ENCODE measurements at places on chromosomes 3 and 15.

DNA sequence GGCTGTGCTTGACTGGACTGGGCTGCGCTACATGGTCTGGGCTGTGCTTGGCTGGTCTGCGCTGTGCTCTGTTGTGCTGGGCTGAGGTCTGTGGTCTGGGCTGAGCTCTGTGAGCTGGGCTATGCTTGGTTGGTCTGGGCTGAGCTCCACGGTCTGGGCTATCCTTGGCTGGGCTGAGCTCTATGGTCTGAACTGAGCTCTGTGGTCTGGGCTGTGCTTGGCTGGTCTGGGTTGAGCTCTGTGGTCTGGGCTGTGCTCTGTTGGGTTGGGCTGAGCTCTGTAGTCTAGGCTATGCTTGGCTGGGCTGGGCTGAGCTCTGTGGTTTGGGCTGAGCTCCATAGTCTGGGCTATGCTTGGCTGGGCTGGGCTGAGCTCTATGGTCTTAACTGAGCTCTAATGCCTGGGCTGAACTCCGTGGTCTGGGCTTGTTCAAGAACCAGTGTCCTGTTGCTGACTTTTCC is 92.0 kb downstream of the PLXNA1 start:
- DNase-seq = no peak

DNA sequence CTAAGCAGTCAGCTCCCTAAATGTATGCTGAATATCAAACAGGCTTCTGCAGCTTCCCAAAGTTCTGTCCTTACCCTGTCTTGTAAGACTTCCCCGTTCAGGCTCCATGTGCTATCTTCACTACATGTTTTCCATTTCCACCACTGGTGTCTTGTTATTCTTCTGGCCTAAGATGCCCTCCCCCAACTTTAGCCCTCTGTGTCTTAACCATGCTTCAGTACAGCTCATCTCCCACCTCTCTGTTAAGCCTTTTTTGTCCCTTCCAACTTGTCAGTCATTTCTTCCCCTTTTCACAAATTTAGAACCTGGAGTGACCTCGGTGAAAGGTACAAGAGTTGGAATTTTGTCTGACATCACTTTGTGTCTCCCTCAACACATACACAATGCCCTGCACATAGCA is 151.7 kb upstream of the TBL1XR1 start:
- DNase-seq = no peak

DNA sequence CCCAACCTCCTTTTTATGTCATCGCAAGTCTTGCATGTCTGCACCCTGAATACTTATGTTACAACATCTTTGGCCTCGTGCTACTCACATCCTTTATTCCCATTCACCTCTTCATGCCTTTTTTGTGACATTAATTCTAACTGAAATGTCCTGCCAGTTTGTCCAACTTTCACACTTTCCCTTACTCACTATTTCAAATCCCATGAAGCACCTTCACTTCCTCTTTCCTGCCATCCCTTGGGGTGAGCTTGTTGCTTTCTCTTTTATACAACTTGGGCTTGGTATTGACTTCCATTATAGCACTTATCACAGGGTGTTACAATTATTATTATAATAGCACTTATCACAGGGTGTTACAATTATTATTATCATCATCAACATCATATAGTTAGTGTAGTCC is 496.3 kb downstream of the NLGN1 start:
- no peak for DNase-seq

- no peak for DNase-seq
These were observed 37.1 kb downstream of the SEC22C start for GRCh38 chr3:42544492-42545283.

DNA sequence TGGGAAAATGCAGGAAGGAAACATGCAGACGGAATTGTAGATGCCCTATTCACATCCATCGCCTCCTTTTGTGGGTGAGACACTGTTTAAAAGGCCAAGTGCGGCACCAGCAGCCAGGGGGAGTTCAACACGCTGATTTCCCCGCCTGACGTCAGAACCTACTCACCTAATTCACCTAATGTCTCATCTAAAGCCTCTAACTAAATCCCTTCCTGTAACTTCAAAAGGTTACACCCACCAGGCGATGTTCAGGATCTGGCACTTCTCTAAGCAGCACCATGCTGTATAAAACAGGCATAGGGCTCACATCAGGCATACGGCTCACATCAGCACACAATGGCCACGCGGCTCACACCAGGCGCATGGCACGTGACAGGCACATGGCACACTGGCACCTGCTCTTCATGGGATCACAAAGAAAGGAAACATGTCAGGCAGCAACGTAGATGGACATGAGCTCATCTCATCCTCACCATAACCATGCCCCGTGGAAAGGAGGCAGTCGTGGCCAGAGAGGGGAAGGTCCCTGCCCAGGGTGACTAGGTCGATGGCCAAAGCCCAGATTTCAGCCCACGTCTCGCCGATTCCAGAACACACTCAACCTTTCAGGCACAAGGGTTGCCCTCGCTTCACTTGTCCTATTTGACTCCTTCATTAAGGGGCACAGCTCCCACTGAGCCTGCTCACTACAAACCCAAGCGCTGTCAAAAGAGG is 21.7 kb downstream of the XXYLT1 start:
- DNase-seq = no peak

DNA sequence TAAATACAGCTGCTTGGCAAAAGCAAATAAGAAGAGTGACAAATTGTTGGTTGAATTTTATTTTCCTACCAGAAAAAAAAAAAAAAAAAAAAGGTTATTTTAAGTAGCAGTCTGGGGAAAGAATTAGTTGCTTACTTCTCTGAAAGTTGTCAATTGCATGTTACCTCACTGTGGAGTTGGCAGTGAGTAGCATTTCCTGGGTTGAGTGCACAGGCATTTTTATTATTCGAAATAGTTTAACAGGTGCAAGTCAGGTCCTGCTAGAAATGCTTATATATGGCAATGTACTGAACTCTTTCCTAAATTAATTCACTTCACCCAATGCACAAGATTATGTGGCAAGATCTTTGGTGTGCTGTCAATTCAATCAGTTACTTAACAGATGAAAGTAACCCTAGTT is 680.6 kb downstream of the EPHA3 start:
- DNase-seq = no peak

GRCh38 chr3:30073040-30073439 is 533.4 kb upstream of the TGFBR2 start:
- DNase-seq = no peak

DNA sequence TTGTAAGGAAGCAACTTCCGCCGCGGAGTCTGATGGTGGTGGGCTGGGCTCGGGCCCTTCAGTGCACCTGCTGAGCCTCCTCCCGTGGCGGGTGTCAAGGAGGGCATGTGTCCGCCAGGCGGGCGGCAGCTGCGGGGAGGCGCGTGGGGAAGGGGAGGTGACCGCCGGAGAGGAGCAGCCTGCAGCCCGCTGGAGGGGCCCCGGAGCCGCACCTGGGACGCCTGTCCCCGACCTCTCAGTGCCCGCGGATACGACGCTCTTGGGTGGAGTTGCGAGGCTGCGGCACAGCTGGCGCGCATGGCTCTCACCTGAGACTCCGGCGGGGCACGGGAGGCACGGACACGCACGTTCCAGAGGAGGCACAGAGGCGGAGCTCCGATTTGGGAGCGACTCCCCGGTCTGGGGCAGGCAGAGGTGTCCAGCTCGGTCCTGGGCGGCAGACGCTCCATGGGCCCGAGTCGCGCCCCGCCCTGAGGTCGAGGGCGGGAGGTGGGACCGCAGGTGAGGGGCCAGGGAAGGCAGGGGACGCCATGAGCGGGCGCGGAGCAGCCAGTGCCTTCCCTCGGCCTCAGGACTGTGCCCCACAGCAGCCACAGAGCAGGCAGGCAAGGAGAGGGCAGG is 50.2 kb upstream of the PRR20G start:
- DNase-seq = no peak

DNA sequence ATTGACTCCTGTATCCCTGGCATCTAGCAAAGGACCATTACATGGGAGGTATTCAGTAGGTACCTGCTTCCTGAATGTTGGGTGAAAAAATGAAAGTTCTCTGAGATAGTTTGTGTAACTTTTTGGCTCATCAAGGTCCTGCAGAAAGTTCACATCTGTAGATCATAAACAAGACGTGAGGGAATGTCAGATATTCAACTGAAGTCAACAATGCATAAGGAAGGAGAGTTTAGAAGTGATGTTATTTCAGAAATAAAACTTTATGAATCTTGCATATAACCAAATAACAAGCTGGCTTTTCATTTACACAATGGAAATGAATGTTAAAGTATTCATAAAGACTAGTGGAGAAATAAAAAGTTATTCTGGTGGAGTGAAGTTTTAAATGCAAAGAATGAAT is 73.4 kb upstream of the RBMS3 start:
- DNase-seq = no peak

- no peak for DNase-seq
These were observed 24.3 kb downstream of the OXNAD1 start for GRCh38 chr3:16289144-16289889.

DNA sequence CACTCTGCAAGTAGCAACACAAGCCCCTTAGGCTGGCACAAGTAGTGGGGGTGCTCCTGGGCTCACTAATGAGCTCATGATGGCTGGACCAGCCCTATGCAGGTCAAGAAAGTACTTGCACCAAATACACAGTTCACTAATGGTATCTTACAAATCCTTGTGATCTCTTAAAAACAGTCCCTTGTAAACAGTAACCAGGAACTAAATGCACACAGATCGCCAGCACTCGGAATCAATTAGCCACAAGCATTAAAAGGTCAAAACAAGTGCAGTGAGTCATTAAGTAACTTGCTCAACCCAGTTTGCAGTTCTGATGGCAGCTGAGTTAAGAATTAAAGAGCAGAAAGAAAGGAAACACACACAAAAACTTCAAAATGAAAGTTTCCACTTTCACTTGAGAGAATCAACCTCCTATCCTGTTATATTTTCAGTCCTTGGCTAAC is 43.2 kb downstream of the ARHGEF3 start:
- peak; percentile 33 for DNase-seq

DNA sequence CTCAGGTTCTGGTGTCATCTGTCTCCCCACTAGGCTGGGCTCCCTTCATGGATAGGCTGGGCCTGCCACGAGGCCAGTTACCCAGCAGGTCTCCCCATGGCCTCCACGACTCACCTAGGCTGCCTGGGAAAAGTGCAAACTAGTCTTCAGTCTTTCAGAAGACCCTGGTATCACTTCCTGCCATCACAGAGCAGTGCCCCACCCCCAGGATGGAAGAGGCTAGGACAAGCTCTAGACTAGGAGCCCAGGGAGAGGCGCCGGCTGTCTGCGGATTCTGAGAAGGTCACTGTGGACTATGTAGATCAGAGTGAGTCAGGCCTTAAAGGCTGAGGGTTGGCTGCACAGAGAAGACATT is 63.7 kb downstream of the CORO2B start:
- no peak for DNase-seq

GRCh38 chr3:7789324-7789723 is 712.3 kb upstream of the LMCD1 start:
- no peak for DNase-seq

- DNase-seq = no peak
These were observed 353 bp downstream of the ATG3 start for GRCh38 chr3:112561484-112561733.

- no peak for DNase-seq
These were observed 138.8 kb downstream of the RBPMS2 start for GRCh38 chr15:64636556-64636955.

GRCh38 chr3:183233966-183234365 is 19.1 kb upstream of the B3GNT5 start:
- DNase-seq = no peak

DNA sequence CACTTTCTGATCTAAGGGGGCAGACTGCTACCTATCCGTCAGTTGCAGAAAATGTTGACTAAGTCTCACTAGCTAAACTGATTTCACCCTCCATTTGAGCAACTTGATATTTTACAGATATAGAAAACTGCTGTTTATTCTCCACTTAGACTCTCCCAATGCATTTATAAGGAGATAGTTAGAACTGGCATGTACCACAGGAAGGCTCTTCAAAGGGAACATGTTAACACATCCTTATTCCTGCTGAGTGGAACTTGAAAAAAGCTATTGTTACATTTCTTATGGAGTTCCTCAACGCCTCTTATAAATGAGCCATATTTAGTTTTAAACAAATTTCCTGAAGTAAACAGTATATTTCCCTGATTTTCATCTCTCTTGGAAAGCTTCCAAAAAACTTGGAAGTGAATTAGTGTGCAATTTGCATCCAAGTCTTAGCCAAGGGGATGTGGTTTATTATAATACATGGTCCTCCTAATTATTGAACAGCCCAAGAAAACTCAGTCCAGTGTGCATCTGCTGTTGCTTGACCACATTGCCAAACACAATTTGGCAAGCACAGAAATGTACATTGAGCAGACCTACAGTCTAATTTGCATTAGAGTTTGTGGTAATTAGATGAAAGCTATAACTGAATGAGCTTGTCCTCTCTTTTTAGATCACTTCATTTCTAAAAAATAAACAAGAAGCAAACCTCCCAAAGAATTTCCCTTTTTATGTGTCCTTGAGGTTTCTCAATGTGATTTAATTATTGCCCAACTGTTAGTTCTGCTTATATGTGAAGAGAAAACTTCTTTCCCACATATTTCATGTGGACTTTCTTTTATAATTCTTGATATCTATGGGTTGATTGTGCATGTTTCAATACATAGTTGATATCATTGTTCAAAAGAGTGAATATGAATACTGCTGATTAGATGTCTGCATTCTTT is 72.6 kb upstream of the DPH6 start:
- no peak for DNase-seq

DNA sequence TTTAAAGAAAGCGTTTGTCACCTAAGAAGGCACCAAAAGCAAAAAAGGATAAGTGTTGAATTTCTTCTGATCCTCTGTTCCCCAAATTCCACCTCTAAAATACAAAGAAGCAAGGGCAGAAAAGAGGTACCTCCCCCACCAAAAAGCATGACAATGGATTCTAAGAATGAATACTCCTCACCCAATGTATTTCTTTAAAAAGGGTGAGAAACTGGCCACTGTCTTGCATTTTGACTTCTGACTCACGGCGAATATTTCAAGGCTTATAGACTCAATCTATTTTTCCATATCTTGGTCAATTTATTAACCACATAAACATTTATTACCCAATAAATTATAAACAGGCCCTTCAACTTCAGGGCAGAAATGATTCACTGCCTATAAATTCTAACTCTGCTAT is 131.1 kb downstream of the NR1I2 start:
- DNase-seq = no peak

GRCh38 chr15:63065262-63066221 is 23.0 kb downstream of the TPM1 start:
- DNase-seq = no peak

DNA sequence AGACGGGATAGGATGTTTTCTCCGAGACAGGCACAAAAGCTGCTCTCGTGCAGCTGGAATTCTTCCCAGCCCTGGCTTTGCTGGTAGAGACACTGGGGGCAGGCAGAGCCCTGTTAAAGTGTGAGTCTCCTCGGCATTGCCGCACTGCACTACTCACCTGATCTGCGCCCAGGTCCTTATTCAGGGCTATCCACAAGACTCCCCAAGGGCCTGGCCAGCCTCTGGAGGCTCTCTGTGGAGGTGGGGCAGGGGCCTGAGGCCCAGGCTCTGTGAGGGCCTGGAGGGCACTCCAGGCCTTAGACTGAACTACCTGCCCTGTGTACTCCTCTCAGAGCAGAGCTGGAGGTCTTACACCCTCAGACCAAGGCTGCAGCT is 48.4 kb downstream of the KY start:
- DNase-seq = no peak

DNA sequence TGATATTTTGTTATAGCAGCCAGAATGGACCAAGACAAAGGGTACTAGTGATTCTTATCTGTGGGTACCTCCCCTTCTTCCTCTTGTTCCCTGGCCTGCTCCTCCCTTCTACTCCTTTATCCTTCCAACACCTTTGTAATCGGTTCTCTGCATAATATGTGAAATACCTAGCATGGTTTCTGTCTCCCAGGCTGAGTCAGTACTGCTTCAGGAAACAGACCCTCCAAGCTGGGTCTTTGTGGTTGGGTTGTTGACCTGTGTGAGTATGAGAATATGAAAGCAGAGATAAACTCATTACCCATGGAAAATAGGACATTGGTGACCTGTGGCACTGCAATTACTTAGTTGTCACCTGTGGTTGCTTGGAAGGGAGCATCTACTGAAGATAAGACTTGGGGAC is 69.3 kb upstream of the KLF13 start:
- no peak for DNase-seq
